ENCODE measurements at places on chromosomes 16 and 17.

GRCh38 chr17:75895370-75896155 lies 1.2 kb downstream of the TRIM65 start:
- DNase-seq = peak; percentile 45

- DNase-seq = no peak
Measured at GRCh38 chr16:85549766-85550421, 63.2 kb upstream of the GSE1 start.

- DNase-seq = no peak
Measured at GRCh38 chr16:84794186-84794585, 25.6 kb upstream of the CRISPLD2 start.

GRCh38 chr17:20200865-20201458 lies 191.8 kb downstream of the SPECC1 start:
- DNase-seq = no peak

DNA sequence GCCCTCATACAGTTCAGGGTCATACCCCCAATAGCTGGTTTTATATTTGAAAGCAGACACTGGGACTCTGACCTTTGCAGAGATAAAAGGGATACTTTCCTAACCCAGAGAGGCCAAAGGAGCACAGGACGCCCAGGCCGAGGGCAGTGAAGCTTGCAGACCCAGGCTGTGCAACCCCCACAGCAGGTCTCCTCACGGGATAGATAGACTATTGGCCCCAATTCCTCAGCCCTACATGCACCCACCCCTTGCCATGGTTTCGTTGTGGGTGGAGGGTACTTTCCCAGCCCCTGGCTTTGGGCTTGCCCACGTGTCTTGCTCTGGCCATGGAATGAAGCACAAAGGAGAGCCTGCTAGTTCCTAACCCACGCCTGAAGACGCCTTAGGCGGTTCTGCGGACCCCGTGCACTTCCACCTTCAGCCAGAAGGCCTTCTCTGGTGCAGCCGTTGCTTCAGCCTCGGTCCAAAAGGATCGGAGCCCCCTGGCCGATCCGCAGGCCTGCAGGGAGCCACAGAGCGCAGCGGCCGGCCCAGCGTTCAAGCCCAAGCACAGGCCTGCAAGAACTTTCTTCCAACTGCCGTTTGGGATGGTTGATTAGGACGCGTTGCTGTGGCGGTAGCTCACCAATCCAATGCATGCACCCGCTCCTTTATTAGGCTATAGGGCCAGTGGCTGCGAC lies 9.8 kb upstream of the BRCA1 start:
- DNase-seq = no peak

DNA sequence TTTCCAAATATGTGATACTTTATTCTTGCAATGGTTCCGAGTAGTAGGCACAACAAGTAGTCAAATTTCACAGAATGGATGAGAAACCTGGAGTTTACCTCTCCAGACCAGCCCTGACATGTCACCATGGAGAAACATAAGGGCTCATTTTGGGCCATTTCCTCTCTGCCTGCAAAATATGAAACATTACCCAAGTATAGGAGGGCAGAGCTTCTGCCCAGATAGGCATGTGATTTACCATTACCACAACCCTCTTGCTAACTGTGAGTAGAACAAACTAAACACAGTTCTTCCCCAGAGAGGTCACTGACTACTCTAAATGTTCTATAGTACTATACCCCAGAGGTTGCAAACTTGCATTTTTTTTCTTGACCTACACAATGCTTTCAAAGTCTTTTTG lies 15.7 kb upstream of the KPNB1 start:
- DNase-seq = no peak

DNA sequence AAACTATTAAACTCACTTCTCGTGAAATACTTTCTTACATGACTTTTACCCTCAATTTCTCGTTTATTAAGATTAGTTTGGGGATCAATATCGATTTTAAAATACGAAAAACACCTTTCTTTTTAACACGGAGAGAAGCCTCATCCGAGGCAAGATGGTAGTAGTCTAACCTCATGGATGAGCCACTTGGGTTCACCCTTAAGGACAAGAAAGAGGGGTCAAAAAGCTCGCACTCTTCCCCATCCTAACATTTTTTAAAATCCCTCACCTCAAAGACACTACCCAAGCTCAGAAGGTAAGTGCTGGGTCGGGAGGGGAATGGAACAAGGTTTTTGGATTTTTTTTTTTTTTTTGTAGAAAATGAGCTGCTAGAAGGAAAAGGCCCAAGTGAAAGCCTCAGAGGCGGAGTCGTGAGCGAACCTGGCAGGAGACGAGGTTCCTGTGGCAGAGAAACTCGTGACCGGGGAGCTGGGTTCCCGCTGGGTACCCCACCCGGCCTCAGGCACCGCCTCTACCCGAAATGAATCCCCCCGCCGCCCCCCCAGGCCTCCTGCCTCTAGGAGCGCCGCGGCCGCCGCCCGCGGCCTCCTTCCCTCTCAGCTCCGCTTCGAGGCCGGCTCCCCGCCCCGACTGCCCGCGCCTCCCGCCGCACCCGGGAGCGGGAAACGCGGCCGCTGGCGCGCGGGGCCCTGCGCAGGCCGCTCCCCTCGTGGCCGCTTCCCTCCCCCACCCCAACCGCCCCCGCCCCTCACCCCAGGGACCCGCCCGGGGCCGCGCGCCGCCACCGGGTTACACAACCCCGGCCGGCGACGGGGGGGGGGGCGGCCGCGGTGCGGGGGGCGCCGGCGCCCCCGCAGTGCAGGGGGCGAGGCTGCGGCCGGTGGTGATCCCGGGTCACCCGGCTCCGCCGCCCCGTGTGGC lies 1.6 kb downstream of the NUFIP2 start:
- peak; percentile 36 for DNase-seq

GRCh38 chr16:49789616-49790015 lies 66.3 kb downstream of the ZNF423 start:
- DNase-seq = no peak

- no peak for DNase-seq
Measured at GRCh38 chr17:42387661-42388380, 421 bp downstream of the STAT3 start.

DNA sequence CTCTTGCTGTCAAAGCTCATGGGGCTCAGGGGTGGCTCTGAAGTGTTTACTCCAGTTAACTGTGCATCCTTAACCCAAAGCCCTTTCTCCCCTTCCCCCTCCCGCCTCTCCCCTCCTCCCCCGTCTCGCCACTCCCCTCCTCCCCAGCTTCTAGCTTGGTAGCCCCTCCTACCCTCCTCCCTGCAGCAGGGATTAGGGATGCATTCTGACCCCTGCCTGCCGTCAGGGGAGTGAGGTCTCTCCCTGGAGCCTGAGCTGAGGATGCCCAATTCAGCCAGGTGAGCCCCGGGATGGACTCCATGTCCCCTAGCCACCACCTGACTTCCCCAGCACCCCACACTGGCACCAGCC lies 1.6 kb downstream of the HS3ST6 start:
- DNase-seq = no peak

DNA sequence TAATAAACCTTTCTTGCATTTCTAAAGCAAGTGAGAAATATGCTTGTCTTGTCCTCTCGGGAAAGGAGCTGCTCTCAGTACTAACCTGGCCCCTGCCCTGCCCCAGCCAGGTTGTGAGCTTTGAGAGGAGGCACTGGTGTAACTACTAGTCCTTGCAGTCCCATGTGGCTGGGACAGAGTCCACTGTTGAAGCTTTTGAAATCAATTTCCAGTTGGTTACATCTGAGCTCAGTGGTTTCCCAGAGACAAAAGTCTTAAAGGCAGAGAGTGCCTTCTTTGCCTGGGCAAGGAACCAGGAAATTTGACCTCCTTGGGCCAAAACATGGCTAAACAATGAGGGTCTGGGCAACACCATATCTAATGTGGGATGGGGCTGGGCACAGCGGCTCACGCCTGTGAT lies 48.7 kb downstream of the GSG1L start:
- no peak for DNase-seq

GRCh38 chr17:59848778-59849177 lies 44.0 kb downstream of the TUBD1 start:
- peak; percentile 68 for DNase-seq

DNA sequence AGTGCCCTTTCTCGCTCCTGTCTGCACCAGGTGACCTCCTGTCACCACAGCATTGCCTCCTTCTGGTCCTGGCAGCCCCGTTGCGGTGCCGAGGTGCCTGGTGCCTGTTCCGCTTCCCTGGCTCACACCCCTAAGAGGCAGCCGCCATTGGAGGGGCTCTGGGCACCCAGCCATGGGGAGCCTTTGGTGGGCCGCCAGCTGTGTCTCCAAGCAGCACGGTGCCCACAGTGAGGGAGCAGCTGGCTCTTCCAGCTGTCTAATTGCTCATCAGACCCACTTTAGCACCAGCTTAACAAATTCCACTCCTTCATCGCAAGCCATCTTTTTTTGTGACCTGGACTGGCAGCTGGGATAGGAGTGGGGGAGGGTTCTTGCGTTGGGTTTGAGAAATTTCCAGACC lies 276.1 kb downstream of the SNX29 start:
- no peak for DNase-seq

DNA sequence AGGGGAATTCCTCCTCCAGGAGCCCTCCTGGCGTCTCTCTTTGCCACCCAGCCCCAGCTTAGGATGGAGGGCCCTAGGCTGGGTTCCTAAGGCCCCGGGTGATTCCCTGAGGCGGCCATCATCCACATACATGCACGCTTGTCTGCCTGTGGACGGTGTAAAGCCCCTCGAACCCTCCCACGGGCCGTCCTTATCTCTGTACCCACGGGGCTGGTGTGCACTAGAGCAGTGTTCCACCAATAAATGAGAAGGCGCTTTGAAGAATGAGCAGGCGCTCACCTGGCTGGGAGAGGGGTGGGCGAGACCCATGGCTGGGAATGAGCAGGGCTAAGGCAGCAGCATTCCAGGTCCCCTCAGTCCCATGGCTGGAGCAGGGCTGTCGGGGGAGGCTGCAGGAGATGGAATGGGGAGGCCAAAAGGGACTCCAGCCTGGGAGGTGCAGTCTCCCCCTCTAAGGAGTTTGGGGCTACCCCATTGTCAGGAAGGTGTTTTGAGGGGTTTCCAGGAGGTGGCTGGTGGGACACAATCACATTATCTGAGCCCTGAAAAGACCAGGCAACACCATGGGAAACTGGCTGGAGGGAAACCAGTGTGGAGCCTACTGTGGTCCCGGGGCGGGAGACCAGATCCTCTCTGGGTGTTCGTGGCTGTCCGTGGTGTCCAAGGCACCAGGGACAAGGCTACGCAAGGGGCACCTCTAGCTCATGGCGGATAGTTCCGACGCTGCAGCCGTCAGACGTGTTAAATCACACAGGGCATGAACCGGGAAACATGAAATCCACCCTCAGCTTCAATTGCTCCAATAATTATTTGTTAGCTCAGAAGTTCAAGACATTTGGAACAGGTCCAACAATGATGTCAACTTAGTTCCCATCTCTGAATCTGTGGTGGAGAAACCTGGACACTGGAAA lies 87.5 kb upstream of the DNAH17 start:
- DNase-seq = no peak

DNA sequence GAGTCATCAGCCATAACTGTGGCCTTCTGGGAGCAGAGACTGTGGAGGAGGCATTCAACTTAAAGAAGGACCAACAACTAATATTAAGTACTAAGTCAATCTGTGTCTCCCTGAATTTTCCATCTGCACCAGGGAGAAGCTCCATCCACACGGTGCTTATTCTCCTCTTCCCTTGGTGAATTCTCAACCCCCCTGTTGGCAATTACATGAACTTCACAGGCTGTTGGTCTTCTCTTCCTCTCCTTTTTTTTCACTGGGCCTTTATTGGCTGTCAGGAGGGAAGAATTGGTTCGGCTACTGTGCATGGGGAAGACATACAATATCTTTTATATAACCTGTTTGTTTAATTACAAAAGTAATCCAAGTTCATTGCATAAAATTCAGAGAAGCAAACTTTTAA lies 152.8 kb upstream of the IRX6 start:
- DNase-seq = no peak

GRCh38 chr16:57754354-57755060 lies 18.9 kb downstream of the KATNB1 start:
- no peak for DNase-seq

GRCh38 chr17:77441130-77441920 lies 300.6 kb downstream of the SEC14L1 start:
- DNase-seq = no peak

DNA sequence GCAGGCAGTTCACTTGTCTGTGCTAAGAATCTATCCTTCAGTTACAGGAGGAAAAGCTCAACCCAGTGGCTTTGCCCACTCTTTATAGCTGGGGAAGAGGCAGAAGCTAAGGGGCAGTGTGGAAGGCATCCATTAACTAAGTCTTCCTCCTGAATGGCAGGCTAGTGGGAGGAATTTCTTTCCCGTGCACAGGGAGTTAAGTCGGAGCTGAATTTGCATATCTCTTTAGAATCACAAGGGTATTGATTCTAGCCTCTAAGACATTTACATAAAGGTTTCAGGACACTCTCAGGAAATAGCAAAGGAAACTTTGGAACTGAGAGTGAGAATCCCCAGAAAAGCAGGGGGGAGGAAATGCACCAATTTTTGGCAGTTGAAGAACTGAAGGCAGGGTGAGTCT lies 245.6 kb downstream of the CA10 start:
- no peak for DNase-seq

GRCh38 chr16:52389045-52389444 lies 157.9 kb downstream of the TOX3 start:
- no peak for DNase-seq

DNA sequence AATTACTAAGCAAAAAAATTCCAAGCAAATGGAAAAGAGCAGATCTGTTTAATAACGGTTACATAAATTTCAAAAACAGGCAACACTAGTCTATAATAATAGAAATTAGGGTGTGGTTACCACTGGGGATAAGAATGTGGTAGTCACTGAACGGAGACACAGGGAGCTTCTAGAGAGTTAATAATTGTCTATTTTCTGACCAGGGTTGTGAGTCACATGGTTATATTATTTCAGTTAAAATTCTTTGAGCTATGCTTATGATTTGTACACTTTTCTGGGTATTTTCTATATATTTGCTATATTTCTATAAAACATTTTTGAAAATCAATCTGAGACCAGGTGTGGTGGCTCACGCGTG lies 433.9 kb upstream of the MAF start:
- DNase-seq = no peak

- no peak for DNase-seq
Measured at GRCh38 chr16:77905374-77905920, 116.9 kb upstream of the CLEC3A start.

DNA sequence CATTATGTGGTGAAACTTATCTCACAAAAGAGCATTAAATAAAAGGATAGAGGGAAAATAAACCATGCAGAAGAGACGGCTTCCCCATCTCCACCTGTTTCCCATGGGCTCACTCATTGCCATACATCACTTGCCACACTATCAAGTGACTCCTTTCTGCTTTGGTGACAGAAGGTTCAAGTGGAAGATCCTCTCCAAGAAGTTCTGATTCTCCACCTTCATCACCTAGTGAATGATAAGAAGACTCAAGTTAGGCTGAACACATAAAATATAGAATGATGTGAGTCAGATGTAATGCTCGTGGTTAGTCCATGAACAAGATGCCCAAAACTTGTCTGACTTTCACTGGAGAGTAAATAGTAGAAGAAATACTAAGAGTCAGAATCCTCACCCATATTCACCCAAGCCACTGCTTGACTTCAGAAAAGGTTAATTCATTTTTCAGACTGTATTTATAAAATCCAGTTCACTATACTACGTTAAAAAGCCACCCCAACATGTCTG lies 100.1 kb upstream of the TOB1 start:
- DNase-seq = no peak

- no peak for DNase-seq
Measured at GRCh38 chr17:20982589-20983358, 60.0 kb downstream of the USP22 start.

GRCh38 chr16:2671741-2672140 lies 10.6 kb upstream of the KCTD5 start:
- DNase-seq = no peak
